ENCODE measurements at places on chromosomes 12 and 14.

GRCh38 chr12:118925407-118925806 is 55.9 kb upstream of the SRRM4 start:
- no peak for DNase-seq

GRCh38 chr12:66739266-66739665 is 60.4 kb upstream of the GRIP1 start:
- DNase-seq = no peak

DNA sequence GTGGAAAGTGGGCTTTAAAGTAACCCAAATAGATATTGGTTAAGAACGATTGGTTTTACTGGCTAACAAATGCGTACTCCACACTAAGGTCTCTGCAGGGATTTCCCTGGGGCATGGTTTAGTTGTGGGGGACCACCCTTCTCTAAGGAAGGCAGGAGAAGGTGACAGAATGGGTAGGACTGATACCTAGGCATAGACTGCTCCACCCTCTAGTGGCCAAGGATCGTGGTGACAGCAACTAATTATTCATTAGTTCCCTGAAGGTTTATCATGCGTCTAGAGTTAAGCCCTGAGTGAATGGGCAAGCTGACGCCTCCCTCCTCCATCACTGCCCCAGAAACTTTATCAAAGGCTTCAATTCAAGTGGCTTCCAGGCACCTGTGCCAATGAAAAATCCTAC is 9.1 kb downstream of the FAM181A start:
- DNase-seq = no peak

DNA sequence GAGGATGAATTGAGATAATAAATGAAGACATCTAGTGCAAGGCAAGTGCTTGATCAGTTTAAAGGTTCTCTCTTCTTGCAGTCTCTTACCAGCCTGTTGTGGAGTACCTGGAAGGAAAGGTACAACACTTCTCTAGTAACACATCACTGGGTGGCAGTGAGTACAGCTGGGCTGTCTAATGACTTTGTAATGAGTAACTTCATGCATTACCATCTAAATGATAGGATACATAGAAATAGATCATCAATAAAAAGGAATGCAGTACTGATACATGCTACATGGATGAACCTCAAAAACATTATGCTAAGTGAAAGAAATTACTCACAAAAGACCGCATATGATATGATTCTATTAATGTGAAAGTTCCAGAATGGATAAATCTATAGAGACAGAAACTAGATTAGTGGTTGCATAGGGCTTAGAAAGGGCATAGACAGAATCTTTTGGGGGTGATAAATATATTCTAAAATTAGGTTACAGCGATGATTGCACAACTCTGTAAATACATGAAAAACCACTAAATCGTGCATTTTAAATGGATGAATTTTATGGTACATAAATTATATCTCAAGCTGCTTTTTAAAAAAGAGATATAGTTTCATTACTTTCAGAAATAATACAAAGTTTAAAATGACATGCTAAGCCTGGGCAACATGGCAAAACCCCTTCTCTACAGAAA is 224.4 kb downstream of the CHST11 start:
- DNase-seq = no peak

- no peak for DNase-seq
Observed at GRCh38 chr12:74538491-74539258, 1.0 kb downstream of the ATXN7L3B start.
